ENCODE measurements at places on chromosomes 1 and 21. TPM values are rescaled to one million over a fixed set of nuclear protein-coding genes. Genes with fewer than 3 reads are reported as not detected.

DNA sequence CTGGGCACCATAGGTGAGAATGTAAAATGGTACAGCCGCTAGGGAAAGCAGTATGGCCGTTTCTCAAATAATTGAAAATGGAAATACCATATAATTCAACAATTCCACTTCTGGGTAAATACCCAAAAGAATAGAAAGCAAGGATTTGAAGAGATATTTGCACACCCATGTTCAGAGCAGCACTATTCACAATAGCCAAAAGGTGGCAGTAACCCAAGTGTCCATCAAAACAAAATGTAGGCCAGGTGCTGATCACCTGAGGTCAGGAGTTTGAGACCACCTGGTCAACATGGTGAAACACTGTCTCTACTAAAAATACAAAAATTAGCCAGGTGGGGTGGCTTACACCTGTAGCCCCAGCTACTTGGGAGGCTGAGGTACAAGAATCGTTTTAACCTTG, 62.1 kb downstream of the OLIG1 start:
- no peak for DNase-seq

- DNase-seq, result peak; percentile 92
Observed at GRCh38 chr1:184051485-184052193, at the start of gene TSEN15. Gene TSEN15, plus strand, starts transcription at chr1:184051730. Its CDS starts 26 bp downstream, at chr1:184051756.

- DNase-seq, result no peak
Observed at GRCh38 chr1:99906535-99906934, 56.4 kb downstream of the AGL start.

- no peak for DNase-seq
Observed at GRCh38 chr1:37303884-37304574, 170.4 kb upstream of the ZC3H12A start.

Gene TMCC2
- 4.8 TPM for total RNA-seq

DNA sequence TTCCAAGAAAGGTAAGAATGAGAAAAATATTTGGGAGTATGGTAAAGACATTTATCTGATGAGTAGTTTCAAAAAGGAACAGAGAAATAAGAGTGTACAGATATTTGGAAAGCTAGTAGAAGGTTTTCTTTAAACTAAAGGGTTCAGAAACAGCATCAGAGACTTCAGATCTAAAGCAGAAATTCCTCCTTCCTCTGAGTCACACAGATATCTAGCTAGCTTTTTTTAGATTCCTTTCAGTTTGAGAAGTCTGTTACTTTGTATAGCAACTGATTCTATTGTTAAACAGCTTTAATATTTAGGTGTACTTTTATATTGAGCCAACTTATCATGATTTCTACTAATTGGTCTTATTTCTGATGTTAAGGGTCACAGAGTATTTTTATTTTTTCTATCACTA, 4.7 kb downstream of the AMY2B start:
- DNase-seq, result no peak

Gene FCRL4
- not detected for total RNA-seq

GRCh38 chr1:3491291-3492246, 37.1 kb downstream of the ARHGEF16 start:
- DNase-seq, result peak; percentile 89

Gene AMY1B
- total RNA-seq, result 4.1 TPM

DNA sequence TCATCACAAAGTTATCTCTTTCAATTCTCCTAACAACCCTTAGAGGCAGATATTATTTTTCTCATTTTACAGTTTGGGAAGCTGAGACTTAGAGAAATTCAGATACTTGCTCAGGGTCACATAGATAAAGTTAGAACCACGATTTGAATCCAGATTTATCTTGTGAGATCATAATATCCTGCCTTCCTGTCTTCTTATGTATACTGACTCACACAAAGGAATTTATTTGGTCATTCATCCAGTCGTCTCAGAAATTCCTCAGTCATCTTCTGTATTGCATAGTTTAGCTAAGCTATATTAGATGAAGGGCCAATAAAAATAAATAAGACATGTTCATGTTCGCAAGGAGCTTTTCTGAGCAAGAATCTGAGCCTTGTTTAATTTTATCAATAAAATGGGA, 35.8 kb upstream of the RUNX1 start:
- DNase-seq, result no peak

Gene AZIN2
- total RNA-seq, result 2.3 TPM

Gene ERVH48-1
- not detected for total RNA-seq

- DNase-seq, result no peak
Observed at GRCh38 chr1:205832326-205832751, 17.6 kb downstream of the PM20D1 start.

Gene TMEM269
- not detected for total RNA-seq

DNA sequence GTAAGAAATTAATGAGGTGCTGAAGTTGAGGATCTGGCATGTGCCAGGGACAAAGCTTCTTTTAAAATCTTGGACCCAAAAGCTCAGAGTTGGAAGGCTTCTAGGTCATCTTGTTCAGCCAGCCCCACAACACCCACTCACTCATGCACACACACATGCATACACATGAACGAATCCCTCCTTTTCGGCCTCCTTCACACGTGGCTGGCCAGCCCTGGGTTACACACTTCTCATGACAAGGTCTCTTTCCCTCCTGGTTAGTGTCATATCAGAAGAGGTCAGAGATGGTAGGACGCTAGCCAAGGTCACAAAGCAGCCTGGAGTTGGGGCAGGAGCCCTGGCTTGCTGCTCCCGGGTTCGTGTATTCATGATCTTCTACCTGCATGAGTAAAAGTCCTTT, 6.9 kb downstream of the DMBX1 start:
- DNase-seq, result no peak

DNA sequence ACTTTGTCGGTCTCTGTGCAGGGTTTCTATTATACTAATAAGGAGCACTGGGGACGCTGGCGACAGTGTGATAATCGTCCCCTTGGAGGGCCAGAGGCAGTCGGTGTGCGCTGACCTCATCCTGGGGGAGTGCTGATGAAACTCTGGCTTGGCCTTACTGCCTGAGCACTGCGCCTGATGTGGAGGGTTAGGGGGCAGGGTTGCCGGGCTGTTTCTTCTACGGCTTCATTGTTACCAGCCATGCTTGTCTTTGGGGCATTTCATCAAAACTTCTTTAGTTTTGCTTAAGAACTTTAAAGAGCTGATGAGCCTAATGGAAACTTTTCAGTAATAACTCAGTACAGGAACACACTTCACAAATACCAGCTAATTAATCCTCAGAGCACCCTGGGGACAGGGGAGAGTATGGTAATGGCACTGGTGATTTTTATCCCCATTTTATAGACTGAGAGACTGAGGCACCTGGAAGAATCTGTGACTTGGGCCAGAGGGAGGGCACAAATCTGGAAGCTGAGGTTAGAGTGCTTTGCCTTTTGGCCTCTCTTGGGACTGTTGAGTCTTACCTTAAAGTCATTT, 81.8 kb downstream of the PEX14 start:
- no peak for DNase-seq

Gene NLRP3
- total RNA-seq, result 4.9 TPM

Gene REN
- 0.81 TPM for total RNA-seq

Gene AQP10
- total RNA-seq, result 0.64 TPM

Gene ICOSLG
- total RNA-seq, result 11.3 TPM

- no peak for DNase-seq
Observed at GRCh38 chr1:108016451-108016920, 51.5 kb upstream of the VAV3 start.

DNA sequence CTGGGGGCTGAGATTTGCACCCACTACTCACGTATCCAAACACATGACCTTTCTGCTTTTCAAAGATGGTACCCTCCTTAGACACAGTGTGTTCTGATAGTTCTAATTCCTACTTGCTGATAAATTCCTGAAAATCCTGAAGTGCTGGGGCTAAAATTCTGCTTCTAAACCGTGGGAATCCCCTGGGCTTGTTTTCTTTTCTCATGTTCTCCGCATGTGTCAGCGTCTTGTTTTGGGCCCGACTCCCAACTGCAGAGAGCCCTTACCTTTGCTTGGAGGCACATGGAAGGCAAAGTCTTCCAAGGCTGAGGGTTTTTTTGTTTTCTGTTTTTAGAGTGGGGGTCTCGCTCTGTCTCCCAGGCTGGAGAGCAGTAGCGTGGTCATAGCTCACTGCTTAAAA, 27.2 kb downstream of the PSMG1 start:
- no peak for DNase-seq

- no peak for DNase-seq
Observed at GRCh38 chr1:35835398-35835797, 27.6 kb downstream of the AGO4 start.

DNA sequence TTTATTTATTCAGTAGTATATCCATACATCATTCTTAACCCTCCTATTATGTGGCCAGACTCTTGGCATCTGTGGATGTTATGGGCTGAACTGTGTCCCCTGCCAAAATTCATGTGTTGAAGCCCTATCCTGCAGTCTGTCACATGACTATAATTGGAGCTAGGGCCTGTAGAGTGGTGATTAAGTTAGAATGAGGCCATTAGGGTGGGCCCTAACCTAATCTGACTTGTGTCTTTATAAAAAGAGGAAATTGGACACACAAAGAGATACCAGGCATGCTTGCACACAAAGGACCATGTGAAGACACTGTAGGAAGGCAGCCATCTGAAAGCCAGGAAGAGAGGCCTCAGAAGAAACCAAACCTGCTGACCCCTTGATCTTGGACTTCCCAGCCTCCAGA, 6.6 kb downstream of the ZMYND12 start:
- no peak for DNase-seq

- DNase-seq, result no peak
Observed at GRCh38 chr21:15671188-15671587, 58.6 kb upstream of the USP25 start.

DNA sequence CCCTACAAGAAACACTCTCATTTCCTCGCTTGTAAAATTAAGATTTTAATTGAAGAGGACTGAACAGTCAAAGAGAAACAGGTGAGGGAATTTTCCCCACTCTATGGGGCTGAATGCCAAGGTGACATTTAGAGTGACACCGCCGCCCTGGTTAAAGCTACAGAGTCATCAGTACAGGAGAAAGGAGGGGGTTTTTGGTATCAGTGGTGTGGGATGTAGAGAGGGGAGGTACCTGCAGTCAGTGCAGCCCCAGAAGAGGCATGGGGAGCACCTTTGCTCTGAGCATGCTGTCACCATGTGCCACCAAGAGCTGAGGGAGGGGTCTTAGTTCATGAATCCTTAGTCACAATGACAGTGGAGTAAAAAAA, 2.8 kb downstream of the DIRAS3 start:
- no peak for DNase-seq

DNA sequence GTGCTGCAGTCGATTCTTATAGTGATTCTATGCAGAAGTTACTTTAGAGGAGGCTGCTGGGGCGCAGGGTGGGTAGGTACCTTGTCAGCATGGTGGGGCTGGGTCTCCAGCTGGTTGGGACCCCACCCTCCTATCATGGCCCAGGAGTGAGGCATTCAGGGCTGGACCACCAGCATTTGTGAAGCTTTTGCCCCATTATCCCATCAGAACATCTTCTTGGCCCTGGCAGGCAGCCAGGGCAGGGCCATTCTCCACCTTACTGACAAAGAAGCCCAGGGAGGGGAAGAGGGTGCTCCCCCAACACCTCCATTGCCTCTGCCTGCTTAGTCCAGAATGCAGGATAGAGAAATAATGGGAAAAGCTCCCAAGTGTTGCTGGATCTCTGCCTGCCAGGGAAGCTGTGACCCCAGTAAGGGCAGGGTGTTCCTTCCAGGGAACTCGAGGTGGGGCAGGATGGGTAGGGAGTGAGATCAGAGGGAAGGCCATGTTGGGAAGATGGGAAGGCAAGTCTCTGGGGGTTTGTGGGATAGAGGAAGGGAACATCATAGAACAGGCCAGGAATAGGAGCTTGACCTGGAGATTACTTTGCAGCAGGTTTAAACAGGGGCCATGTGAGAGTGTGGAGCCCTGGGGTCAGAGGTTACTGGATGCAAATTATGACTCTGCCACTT, 16.2 kb upstream of the SLC2A1 start:
- no peak for DNase-seq

Data from upper lobe of right lung (tissue), 1 donor.